ENCODE measurements at places on chromosomes 3 and 15. TPM values are rescaled to one million over a fixed set of nuclear protein-coding genes. Genes with fewer than 3 reads are reported as not detected.

DNA sequence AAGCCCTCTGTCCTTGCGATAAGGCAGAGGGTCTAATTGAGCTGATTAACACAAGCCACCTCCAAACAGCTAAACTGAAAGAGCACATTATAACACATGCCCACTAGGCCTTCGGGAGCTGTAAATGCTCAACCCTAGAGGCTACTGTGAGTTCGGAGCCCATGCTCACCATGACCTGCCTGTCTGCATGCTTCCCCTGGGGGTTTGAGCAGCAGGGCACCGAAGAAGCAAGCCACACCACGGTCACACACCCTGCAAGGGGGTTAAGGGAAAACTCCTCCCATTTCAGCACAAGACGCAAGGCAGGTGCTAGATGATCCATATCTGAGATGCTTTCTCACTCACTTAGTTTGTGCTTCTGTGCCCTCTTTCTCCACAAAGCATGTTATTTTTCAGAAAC, 435.9 kb upstream of the CADM2 start:
- no peak for DNase-seq

GRCh38 chr15:100889385-100890050, 9.9 kb downstream of the ALDH1A3 start:
- DNase-seq: no peak

- no peak for DNase-seq
Observed at GRCh38 chr3:8529738-8530525, 28.3 kb downstream of the LMCD1 start.

- no peak for DNase-seq
Observed at GRCh38 chr3:53672981-53673380, 173.2 kb downstream of the CHDH start.

DNA sequence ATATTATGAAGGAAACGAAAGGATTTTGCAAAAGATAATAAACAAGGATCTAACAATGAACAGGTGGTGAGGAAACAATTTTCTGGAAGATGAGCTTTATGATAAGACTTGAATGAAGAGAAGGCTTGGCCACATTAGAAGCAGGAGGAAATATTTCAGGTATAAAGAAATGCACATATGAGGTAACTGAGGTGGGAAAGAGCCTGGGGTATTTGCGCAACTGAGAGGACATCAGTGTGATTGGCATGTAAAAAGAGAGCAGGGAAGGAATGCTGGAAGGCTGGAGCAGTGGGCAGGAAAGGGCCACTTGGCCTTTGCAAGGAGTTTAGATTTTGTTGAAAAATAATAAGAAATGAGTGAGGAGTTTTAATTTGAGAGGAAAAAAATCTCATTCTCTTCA, 414.4 kb upstream of the TMCO5A start:
- no peak for DNase-seq

GRCh38 chr3:94714194-94714593, 651.3 kb downstream of the NSUN3 start:
- no peak for DNase-seq

- no peak for DNase-seq
Observed at GRCh38 chr3:138740072-138740471, 94.7 kb downstream of the PIK3CB start.

- no peak for DNase-seq
Observed at GRCh38 chr3:24225385-24225950, 269.2 kb downstream of the THRB start.

DNA sequence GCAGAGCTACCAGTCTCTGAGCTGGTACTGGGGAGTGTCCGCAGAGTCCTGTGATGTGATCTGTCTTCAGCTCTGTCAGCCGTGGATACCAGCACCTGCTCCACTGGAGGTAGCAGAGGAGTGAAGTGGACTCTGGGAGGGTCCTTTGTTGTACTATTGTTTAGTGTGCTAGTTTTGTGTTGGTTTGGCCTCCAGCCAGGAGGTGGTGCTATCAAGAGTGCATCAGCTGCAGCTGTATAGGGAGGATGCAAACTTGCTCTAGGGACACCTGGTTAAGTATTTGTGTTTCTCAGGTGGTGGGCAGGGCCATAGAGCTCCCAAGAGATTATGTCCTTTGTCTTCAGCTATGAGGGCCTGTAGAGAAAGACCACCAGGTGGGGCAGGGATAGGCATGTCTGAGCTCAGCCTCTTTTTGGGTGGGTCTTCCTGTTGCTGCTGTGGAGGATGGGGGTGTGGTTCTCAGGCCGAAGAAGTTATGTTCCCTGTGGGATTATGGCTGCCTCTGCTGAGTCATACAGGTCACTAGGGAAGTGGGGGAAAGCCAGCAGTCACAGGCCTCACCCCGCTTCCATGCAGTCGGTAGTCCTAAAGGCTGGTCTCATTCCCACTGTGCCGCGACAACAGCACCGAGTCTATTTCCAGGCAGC, 443.2 kb upstream of the TBL1XR1 start:
- DNase-seq: peak; percentile 27

- DNase-seq: no peak
Observed at GRCh38 chr3:128424508-128425069, 42.1 kb downstream of the DNAJB8 start.

- peak; percentile 32 for DNase-seq
Observed at GRCh38 chr15:99909592-99910295, 176.5 kb upstream of the LYSMD4 start.

GRCh38 chr3:179098388-179099077, 26.9 kb upstream of the ZMAT3 start:
- no peak for DNase-seq

GRCh38 chr15:41877631-41878354, 16.1 kb downstream of the SPTBN5 start:
- no peak for DNase-seq

- DNase-seq: no peak
Observed at GRCh38 chr3:41997702-41998550, 36.0 kb upstream of the ULK4 start.

DNA sequence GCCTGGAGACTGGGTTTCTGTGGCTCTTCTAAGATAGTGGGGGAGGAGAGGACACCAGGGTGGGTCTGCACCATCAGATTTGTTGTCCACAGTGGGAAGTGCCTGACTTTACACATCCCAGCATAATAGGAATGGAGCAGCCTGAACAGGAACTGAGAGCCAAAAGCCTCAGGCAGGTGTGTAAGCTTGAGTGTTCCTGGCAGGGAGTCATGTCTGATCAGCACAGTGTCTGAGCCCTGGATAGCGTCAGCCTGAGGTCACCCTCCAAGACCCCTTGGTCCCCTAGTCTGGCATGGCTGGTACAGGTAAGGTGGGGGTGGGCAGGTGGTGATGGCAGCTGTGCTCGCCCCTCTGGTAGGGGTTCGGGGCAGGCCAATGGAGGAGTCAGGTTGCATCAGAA, 20.2 kb downstream of the INSYN1 start:
- no peak for DNase-seq

GRCh38 chr3:102441832-102442231, 7.0 kb downstream of the ZPLD1 start:
- no peak for DNase-seq

The TFG gene
- total RNA-seq: 55.5 TPM

The ALDH1L1 gene
- total RNA-seq: not detected

The GOLGA8J gene
- not detected for total RNA-seq

The SLC6A20 gene
- not detected for total RNA-seq

The ANKRD63 gene
- not detected for total RNA-seq

The ACTRT3 gene
- 0.76 TPM for total RNA-seq

The LMOD3 gene
- total RNA-seq: not detected

The POC1A gene
- total RNA-seq: 28.5 TPM
